Left lung (tissue), 14 donors: ENCODE measurements at places on chromosomes 7 and 10.
A peak's percentile ranks its signal among the peaks of the same experiment; 100 is the strongest.

DNA sequence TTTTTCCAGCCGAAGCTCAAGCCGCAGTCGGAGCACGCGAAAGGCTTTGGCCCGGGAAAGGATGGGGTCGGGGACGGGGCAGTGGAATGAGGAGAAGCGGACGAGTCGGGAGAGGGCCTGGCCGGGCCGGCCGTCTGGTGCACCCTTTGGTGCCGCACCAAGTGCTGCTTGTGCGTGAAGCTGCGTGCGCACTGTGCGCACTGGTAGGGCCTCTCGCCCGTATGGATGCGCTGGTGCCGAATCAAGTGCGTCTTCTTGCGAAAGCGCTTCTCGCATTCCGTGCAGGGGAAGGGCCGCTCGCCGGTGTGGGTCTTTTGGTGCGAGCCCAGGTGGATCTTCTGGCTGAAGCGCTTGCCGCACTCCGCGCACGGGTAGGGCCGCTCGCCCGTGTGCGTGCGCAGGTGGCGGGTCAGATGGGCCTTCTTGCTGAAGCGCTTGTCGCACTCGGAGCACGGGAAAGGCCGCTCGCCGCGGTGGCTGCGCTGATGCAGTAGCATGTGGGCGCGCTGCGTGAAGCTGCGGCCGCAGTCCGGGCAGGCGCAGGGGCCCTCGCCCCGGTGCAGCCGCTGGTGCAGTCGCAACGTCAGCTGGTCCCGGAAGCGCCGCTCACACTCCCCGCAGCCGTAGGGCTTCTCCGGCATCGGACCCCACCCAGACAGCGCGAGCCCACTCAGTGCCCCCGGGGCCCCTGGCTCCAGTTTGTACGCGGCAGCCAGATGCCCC lies 7.8 kb downstream of the ZNF467 start:
- no peak for DNase-seq

DNA sequence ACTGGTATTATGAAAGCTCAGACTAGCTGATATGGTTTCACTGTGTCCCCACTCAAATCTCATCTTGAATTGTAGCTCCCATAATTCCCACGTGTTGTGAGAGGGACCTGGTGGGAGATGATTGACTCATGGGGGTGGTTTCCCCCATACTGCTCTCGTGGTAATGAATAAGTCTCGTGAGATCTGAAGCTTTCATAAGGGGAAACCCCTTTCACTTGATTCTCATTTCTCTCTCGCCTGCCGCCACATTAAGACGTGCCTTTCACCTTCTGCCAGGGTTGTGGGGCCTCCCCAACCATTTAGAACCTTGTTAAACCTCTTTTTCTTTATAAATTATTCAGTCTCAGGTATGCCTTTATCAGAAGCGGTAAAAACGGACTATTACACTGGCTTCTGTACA lies 40.3 kb downstream of the COL13A1 start:
- DNase-seq = no peak

GRCh38 chr7:80154656-80155333 lies 20.2 kb downstream of the GNAI1 start:
- DNase-seq = no peak

- no peak for DNase-seq
Observed at GRCh38 chr7:151125470-151125845, 39.2 kb downstream of the AGAP3 start.

GRCh38 chr10:70596860-70597809 lies 5.4 kb downstream of the PRF1 start:
- no peak for DNase-seq

GRCh38 chr10:130022511-130023299 lies 58.6 kb upstream of the EBF3 start:
- no peak for DNase-seq

- no peak for DNase-seq
Observed at GRCh38 chr10:31731711-31732110, 196.9 kb downstream of the ARHGAP12 start.

DNA sequence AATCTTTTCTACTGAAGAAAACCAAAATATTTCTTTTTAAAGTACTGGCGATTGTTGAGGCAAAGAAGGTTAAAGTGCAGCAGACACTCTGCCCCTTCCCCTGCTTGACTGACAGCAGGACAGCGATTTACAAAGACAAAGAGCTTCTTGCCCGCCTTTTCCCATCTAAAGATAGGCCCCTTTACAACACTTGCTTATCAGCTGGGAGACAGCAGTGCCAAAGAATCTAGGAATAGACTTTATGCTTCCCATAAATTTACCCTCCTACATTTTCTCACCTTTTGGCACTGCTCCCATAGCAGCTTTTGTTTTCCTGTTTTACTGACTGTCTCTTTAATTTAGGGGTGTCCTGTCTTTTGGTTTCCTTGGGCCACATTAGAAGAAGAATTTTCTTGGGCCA lies 824.1 kb downstream of the CCSER2 start:
- no peak for DNase-seq

- no peak for DNase-seq
Observed at GRCh38 chr7:143283381-143283780, 1.4 kb upstream of the TMEM139 start.

GRCh38 chr10:129104266-129105045 lies 362.6 kb upstream of the MGMT start:
- DNase-seq = no peak

DNA sequence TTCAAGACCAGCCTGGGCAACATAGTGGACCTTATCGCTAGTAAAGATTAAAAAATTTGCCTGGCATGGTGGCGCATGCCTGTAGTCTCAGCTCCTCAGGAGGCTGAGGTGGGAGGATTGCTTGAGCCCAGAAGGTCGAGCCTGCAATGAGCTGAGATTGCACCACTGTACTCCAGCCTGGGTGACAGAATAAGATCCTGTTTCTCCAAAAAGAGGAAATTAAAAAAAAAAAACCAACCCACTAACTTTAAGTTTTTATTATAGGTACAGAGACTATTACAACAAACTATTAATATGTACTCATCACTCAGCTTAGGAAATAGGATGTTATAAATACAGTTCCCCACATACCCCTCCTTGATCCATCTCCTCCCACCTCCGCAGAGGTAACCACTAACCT lies 30.2 kb downstream of the DHTKD1 start:
- no peak for DNase-seq

GRCh38 chr7:25719190-25719896 lies 432.7 kb upstream of the NFE2L3 start:
- DNase-seq = no peak

- DNase-seq = no peak
Observed at GRCh38 chr10:34655286-34656170, 159.6 kb downstream of the PARD3 start.

DNA sequence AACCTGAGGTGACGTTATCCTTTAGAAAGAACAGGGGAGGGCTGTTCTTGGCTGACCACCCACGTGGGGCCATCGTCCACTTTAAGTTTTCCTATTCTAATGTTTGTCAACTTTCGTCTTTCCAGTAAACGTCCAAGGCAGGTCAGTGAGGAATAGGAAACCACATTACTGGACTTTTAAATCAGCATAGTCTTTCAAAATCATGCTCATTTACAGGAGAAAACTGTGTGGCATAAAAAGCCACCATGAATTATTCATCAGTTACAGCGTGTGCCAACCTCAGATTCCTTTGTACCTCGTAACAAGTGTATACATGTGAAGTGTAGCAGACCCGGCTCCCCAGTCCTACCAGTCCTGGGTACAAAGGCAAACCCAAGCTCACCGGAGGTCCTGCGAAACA lies 25.1 kb upstream of the ABLIM1 start:
- DNase-seq = no peak

DNA sequence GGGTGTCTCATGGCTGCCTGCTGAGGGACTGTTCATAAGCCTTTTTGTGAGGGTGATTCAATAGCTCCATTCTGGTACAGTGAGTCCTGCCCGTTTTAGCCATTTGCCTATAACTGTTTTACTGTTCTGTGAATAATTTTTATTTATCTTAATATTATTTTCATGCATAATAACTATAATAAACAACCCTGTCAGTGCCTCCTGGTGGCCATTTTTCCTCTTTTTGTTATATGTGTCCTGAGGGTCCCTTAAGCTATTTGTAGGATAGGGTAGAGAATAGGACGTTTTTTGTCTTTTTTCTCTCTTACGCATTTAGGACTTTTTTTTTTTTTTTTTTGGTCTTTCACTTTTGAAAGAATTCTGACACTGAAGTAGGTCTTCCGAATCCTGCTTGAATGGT lies 2.9 kb downstream of the C1QL3 start:
- DNase-seq = no peak

GRCh38 chr7:75945297-75946168 lies 30.6 kb downstream of the POR start:
- DNase-seq = peak; percentile 61

DNA sequence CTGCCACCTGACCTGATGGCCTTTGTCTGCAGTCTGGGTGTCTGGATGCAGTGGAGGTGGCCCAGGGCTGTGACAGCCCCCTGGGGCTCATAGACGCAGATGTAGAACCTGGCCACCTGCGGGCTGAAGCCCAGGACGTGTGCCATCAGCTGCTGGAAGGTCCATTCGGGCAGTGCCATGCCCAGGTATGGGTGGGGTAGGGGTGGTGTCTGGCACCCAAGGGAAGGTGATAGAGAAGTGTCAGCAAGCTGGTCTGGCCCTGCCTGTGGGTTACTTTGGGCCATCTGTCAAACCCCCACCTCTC lies 6.1 kb upstream of the ZNF467 start:
- DNase-seq = no peak

- DNase-seq = no peak
Observed at GRCh38 chr10:43037942-43038782, 38.7 kb upstream of the RET start.

- DNase-seq = peak; percentile 60
Observed at GRCh38 chr7:70694434-70694970, 437.4 kb upstream of the GALNT17 start.

GRCh38 chr7:51019891-51020870 lies 237.5 kb upstream of the GRB10 start:
- DNase-seq = no peak

GRCh38 chr7:103382032-103382402 lies 34.6 kb downstream of the PSMC2 start:
- no peak for DNase-seq

DNA sequence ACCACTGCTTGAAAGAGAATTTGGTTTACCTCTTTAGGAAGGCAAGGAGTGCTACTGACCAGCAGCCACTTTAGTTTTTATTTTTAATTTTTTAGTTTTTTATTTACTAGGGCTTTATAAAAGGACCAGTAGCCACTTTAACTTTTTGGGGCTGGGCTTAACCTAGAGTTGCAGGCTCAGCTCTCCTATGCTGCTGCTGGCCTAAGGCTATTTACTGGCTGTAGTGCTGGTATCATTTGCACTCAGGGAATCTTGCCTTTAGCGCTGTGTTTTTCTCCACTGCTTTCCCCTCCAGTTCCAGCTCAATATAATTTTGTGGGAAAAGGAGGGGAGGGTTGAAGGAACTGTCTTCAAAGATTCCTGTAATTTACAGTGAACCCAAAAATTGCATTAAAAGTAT lies 13.4 kb downstream of the HPS1 start:
- no peak for DNase-seq

- DNase-seq = no peak
Observed at GRCh38 chr7:86282014-86282682, 361.6 kb upstream of the GRM3 start.

DNA sequence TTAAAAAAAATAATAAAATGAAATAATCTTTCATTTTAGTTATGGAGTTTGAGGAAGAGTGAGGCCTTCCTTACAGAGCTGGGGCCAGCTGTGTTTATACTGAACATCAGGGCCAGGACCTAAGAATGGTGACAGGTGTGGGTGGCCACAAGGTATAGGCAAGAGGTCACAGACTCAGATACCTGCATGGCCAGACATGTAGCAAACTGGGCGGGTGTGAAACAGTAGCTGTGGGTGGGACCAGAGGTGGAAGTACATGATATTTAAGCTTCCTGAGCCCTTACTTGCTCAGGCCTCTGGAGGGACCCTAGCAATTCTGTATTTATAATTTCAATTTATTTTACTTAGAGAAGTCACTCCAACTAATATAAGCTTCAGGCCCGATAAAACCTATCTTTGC lies 27.7 kb upstream of the CAMK1D start:
- DNase-seq = no peak

DNA sequence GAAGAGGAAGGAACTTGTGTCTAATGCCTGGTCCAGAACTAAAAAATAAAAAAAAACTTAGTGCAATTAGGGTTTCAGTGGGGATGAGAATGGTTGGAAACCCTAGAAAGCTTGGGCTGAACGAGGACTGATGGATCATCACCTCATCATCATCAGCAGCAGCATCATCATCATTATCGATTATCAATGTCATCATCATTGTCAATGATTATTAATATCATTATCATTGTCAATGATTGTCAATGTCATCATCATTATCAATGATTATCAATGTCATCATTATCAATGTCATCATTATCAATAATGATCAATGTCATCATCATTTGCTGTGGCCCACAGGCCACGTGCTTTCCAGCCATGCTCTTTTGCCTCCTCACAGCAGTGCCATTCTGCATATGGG lies 952.0 kb upstream of the ZNF722 start:
- DNase-seq = no peak

- DNase-seq = no peak
Observed at GRCh38 chr10:103276251-103276895, 565 bp upstream of the INA start.

DNA sequence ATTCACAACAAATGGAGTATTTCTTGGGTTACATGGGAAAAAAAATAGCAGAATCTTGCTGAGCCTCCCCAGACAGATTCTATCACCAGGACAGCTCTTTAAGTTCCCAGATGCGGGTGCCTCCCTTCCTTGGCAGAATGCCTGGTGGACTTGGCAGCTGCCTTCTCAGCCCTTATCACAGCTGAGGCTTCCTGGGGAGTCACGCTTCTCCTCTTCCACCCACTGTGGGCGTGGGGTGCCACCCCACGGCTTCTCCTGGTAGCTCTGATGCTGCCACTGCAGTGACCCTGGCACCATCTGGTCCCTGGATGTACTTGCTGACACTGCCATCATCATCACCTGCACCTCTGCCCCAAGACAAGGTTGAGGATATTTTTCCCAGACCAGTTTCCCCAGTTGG lies 16.2 kb upstream of the NME8 start:
- peak; percentile 84 for DNase-seq

DNA sequence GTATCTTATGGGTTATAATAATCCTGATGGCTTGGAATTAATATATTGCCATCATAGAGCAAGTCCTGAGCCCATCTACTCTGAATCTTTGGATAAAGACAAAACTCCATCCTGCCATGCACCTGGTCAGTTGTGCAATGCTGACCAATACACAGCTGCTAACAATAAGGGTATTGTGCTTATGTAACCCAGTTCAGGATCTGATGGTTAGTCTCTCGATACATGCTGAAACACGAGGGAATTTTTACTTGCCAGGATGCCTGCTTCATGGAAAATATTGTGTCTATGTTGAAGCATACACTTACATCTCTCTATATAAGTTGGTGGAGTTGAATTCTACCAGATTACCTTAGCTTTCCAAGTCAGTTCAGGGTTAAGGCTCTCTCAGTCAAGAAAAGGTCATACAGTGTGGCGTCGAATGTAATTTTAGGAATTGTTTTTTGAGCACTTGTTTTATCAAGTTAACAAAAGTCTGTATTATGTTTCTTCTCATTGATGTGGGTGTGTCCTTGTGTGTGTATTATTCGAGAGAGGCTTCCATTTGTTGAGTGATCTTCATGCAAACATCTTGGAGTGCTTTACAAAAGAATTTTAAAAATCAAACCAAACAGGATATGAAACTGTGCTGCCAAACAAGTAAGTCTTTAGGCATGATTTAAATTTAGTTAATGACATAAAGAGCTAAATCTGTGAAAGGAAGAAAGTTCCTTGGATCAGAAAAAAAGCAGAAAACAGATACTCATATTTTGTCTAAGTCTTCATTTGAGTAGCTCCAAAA lies 449.1 kb downstream of the SUGCT start:
- DNase-seq = no peak
